ENCODE measurements at places on chromosomes 5 and 9. TPM values are rescaled to one million over a fixed set of nuclear protein-coding genes. Genes with fewer than 3 reads are reported as not detected.
A peak's percentile ranks its signal among the peaks of the same experiment; 100 is the strongest.

Gene IL17B
- not detected for total RNA-seq

Gene IRX2
- total RNA-seq, result 44.1 TPM

Gene ZFP2
- 0.35 TPM for total RNA-seq

Gene PIP5K1B
- total RNA-seq, result 10.3 TPM

DNA sequence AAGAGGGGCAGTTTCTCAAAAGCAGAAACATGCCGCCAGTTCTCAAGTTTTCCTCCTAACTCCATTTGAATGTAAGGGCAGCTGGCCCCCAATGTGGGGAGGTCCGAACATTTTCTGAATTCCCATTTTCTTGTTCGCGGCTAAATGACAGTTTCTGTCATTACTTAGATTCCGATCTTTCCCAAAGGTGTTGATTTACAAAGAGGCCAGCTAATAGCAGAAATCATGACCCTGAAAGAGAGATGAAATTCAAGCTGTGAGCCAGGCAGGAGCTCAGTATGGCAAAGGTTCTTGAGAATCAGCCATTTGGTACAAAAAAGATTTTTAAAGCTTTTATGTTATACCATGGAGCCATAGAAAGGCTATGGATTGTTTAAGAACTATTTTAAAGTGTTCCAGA is 142.8 kb downstream of the NTRK2 start:
- no peak overlapping the region for H3K27ac ChIP-seq
- no peaks in the 10 kb centered on the region for H3K4me1 ChIP-seq
- no peak for DNase-seq
- no peaks in the 10 kb centered on the region for H3K36me3 ChIP-seq
- H3K27me3 ChIP-seq, result no peaks in the 10 kb centered on the region

GRCh38 chr9:95165004-95165403 is 152.5 kb downstream of the FANCC start:
- H3K4me1 ChIP-seq, result no peaks in the 10 kb centered on the region
- no peaks in the 10 kb centered on the region for H3K36me3 ChIP-seq
- no peak overlapping the region for H3K4me3 ChIP-seq

- no peaks in the 10 kb centered on the region for H3K27me3 ChIP-seq
- no peaks in the 10 kb centered on the region for H3K36me3 ChIP-seq
- H3K4me3 ChIP-seq, result no peak overlapping the region
- H3K27ac ChIP-seq, result no peak overlapping the region
- no peak for DNase-seq
These were observed 35.4 kb downstream of the ITGA2 start for GRCh38 chr5:53024535-53024934.

GRCh38 chr5:126416266-126416925 is 6.8 kb upstream of the GRAMD2B start:
- H3K27me3 ChIP-seq, result no peaks in the 10 kb centered on the region
- H3K27ac ChIP-seq, result no peak overlapping the region
- 0 out of 2 replicates have a peak, but pooled peaks cover 6% of the 10 kb centered on the region for H3K4me1 ChIP-seq
- DNase-seq, result no peak
- H3K4me3 ChIP-seq, result no peak overlapping the region
- H3K36me3 ChIP-seq, result no peaks in the 10 kb centered on the region

DNA sequence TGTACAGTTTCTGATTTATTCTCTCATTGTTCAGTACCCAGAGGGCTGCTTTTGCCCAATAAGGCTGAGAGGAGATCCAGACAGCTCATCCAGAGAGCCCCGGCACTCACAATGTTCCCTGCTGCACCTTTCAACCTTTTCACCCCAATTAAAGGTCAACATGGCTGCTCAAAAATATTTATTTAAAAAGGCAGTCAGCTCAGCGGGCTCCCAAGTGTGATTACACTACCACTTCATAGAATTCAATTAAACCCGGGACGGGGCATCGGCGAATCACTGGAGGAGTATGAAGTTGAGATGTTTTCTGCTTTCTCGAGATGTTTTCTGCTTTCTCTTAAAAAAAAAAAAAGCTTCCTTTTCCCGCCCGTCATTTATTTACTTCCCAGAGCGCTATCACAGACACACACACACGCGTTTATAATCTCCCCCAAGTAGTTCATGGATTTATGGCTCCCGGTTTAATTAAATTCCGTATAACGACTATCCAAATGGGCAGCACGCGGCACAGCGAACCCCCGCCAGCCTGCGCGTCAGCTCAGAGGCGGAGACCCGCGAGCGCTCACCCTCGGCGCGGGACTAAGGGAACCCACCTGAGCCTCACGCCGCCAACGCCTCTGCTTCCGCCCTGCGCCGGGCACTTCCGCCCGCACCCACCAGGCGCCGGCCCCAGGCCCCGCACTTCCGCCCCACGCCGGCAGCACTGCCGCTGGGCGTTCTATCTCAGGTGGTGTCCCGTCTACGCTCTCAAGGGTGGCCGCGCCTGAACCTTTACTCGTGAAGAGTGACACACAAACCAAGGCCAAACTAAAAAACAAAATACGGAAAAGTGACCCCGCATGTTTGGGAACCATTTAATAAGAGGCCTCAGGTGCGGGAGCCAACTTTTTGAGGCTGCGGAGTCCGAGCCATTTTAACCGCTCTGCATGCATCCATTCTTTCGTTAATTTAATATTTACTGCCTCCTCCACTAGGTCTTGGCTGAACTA is at the start of gene C5orf63:
TSS of gene C5orf63 (minus strand) at position 642 of the 986 bp plus-strand sequence. CDS start 14,507 bp downstream, outside the sequence.
- H3K4me3 ChIP-seq, result peak within 1 kb of the TSS; percentile 50
- no peaks in the 10 kb centered on the region for H3K27me3 ChIP-seq
- H3K27ac ChIP-seq, result peak within 1 kb of the TSS; percentile 73
- DNase-seq, result peak; percentile 78
- peaks cover 15% of the 10 kb centered on the region for H3K4me1 ChIP-seq
- no peaks in the 10 kb centered on the region for H3K36me3 ChIP-seq

DNA sequence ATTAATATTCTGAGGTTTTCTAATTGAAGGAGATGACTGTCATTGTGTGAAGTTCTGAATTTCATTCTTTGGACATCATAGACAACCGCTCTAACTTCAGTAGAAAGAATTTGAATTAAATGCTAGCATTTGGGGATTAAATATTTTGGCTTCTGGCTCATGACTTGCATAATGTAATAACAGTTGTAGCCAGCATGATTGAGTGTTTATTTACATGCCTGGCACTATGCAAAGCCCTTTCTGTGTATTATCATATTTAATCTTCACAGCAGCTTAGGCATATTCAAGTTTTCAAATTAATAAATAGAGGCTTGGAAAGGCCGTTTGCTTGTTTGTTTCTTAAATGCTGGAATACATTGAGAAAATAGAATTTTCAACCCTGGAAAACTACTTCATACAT is 19.6 kb upstream of the HTR1A start:
- DNase-seq, result no peak
- no peaks in the 10 kb centered on the region for H3K27me3 ChIP-seq
- no peaks in the 10 kb centered on the region for H3K4me1 ChIP-seq
- H3K27ac ChIP-seq, result no peak overlapping the region

DNA sequence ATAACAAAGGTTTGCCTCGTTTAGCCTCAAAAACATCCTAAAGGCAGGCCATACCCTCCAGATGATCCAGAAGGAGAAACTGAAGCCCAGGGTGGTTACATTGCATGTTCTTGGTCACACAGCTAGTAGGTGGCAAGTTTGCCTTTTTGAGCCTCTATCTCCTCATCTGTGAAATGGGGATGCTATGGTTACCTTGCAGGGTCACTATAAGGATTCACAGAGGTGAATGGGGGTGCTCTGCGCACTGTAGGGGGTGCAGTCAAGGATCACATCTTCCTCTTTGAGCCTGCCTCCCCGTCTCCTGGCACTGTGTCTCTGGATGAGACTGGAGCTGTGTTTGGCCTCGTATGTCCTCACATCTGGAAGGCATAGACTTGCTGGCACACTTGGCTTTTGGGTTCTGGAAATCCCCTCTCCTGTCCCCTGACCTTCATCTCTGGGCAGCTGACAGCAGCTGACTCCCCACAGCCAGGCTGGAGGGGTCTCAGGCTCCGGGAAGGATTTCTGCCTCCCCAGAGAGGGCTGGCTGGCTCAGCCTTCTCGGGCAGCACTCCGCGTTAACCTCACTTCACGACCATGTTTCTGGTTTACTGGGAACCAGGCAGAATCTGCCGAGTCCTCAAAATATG is 167.7 kb downstream of the RGS3 start:
- no peaks in the 10 kb centered on the region for H3K36me3 ChIP-seq
- no peak overlapping the region for H3K27ac ChIP-seq
- H3K4me1 ChIP-seq, result peaks cover 11% of the 10 kb centered on the region
- no peak overlapping the region for H3K4me3 ChIP-seq
- DNase-seq, result no peak
- no peaks in the 10 kb centered on the region for H3K27me3 ChIP-seq

DNA sequence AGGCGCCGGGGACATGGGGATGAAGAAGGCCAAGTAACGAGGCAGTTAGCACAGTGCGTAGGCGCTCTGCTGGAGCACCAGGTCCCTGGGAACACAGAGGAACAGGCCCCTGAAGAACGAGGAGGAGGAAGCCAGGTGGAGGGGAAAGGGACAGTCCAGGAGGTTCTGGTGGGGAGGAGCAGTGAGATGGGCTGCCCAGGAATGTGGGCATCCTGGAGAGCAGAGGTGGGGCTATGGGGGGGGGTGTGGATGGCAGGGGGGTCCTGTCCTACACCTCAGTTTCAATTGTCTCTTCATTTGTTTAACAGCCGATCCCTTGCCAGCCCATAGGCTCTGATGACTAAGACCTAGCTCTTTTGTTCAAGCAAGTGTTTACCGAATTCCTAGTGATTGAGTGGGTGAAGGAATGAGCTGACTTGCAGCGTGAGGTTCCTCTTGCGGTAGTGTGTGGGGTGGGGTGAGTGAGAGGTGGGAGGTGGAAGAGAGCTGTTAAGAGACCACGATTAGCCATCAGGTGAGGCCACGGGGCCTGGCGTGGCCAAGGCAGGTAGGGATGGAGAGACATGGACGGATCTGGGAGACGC is 8.4 kb upstream of the PHYHD1 start:
- H3K4me3 ChIP-seq, result no peak overlapping the region
- H3K27ac ChIP-seq, result peak overlapping the region; percentile 81
- peaks cover 19% of the 10 kb centered on the region for H3K4me1 ChIP-seq
- peaks cover 1% of the 10 kb centered on the region for H3K36me3 ChIP-seq
- no peaks in the 10 kb centered on the region for H3K27me3 ChIP-seq

DNA sequence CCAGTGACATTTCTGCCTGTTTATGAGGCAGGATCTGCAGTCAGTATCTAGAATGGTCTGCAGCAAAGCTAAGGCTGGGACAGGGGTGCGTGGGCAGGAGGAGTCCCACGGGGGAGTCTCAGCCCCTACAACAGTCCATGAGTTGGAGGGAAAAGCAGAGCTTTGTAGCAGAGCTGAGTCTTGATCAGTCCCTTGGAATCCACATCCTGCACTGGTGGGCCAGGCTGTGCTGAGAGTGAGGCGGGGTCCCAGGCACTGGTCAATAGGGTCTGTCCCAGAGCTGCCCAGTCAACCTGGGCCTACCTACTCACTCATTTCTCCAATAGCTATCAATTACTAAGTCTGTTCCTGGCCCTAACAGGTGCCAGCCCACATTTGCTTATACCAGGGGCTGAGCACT is 5.9 kb downstream of the ACSL6 start:
- no peak overlapping the region for H3K4me3 ChIP-seq
- H3K27ac ChIP-seq, result no peak overlapping the region
- H3K4me1 ChIP-seq, result peaks cover 18% of the 10 kb centered on the region
- H3K27me3 ChIP-seq, result no peaks in the 10 kb centered on the region
- H3K36me3 ChIP-seq, result no peaks in the 10 kb centered on the region

GRCh38 chr5:36311956-36312355 is 10.3 kb upstream of the RANBP3L start:
- no peaks in the 10 kb centered on the region for H3K27me3 ChIP-seq
- no peak overlapping the region for H3K4me3 ChIP-seq
- peaks cover 15% of the 10 kb centered on the region for H3K4me1 ChIP-seq
- no peaks in the 10 kb centered on the region for H3K36me3 ChIP-seq
- H3K27ac ChIP-seq, result no peak overlapping the region

DNA sequence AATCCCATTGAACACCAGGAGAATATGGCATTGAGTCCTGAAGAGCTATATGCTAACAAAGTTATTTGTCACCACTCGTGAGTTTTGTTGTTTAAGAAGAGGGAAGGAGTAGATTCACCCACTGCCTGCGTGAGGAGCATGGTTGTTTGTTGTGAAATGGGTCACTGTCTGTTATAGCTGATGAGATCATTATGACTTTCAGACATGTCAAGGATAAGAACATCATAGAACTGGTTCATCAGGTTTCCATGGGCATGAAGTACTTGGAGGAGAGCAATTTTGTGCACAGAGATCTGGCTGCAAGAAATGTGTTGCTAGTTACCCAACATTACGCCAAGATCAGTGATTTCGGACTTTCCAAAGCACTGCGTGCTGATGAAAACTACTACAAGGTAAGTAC is 76.9 kb downstream of the SYK start:
- no peak overlapping the region for H3K27ac ChIP-seq
- no peak overlapping the region for H3K4me3 ChIP-seq
- DNase-seq, result no peak
- no peaks in the 10 kb centered on the region for H3K36me3 ChIP-seq

- no peaks in the 10 kb centered on the region for H3K27me3 ChIP-seq
- H3K4me3 ChIP-seq, result no peak overlapping the region
- no peaks in the 10 kb centered on the region for H3K4me1 ChIP-seq
- no peak overlapping the region for H3K27ac ChIP-seq
These were observed 28.4 kb downstream of the GZMK start for GRCh38 chr5:55052383-55052931.

GRCh38 chr5:14450018-14450524 is 131.5 kb upstream of the OTULINL start:
- no peak overlapping the region for H3K4me3 ChIP-seq
- H3K27me3 ChIP-seq, result no peaks in the 10 kb centered on the region
- no peak for DNase-seq
- H3K27ac ChIP-seq, result no peak overlapping the region
- H3K36me3 ChIP-seq, result 0 out of 2 replicates have a peak, but pooled peaks cover 2% of the 10 kb centered on the region
- H3K4me1 ChIP-seq, result no peaks in the 10 kb centered on the region

DNA sequence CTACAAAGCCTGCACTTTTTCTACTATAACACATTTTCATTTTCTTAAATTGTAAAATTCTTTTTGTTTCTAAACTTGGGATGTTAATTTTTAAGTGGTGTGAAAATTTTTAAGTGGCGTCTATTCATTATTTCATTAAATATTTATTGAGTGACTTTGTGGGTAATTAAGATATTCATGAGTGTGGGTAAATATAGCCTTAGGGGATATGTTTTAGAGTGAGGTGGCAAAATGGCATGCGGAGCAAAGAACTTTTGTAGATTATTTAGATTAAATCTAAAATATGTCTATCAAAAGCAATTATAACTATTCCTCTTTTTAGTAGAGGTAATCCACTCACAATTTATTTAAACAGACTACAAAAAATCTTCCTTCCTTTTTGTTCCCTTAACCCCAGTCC is 188.4 kb downstream of the PCSK1 start:
- H3K4me1 ChIP-seq, result peaks cover 25% of the 10 kb centered on the region
- no peak overlapping the region for H3K4me3 ChIP-seq
- H3K27ac ChIP-seq, result no peak overlapping the region
- no peaks in the 10 kb centered on the region for H3K36me3 ChIP-seq

- H3K27ac ChIP-seq, result peak overlapping the region; percentile 54
- no peaks in the 10 kb centered on the region for H3K4me1 ChIP-seq
- no peaks in the 10 kb centered on the region for H3K36me3 ChIP-seq
- H3K27me3 ChIP-seq, result no peaks in the 10 kb centered on the region
- DNase-seq, result no peak
- no peak overlapping the region for H3K4me3 ChIP-seq
These were observed 91.2 kb downstream of the UBE2R2 start for GRCh38 chr9:33908114-33908513.

DNA sequence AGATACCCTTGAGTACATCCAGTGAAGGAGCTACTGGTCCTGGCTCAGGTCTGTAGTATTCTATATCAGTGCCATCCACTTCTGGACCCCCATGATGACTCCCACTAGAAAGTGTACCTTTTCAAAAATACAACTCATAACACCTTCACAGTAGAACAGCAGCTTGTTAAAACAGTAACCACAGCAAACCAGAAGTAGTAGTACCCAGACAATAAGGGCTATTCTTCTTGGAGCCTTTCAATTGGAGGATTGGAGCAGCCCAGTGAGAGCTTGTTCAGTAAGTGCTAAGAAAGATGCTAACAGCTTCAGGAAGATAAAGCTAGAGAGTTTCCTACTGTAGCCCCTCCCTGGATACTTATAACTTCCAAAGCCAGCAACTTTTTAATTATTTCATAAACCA is 10.1 kb downstream of the ARL14EPL start:
- no peak overlapping the region for H3K27ac ChIP-seq
- DNase-seq, result no peak
- H3K4me3 ChIP-seq, result no peak overlapping the region
